ENCODE measurements at places on chromosomes 13 and 19.

GRCh38 chr19:6362351-6362801, 1.0 kb downstream of the CLPP start:
- no peak for DNase-seq

GRCh38 chr13:48449656-48450055, 36.7 kb upstream of the LPAR6 start:
- DNase-seq = peak; percentile 27

DNA sequence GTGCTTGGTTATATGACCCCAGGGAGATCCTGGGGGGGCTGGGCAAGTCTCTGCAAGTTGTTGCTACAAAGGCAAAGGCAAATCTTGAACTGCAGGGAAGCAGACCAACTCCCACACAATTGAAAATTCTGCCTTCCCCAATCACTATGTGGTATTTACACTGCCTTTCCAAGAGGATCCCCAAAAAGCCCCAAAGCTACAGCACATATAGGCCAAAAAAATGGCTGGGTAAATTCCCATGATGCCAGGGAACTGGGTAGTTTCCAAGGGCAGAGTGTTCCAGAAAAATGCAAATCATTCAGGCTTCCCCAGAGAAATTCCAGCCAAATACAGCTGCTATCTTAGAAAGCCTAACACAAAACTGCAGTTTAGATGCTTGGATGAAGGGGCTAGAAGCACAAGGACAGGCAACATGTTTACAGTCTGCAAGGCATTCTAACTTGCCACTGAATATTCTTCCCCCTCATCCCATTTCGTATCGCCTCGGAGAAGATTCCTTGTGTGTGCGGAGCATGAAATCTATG, 6.2 kb downstream of the FOXO1 start:
- DNase-seq = no peak

GRCh38 chr19:45492627-45493470, 4.0 kb downstream of the RTN2 start:
- no peak for DNase-seq

DNA sequence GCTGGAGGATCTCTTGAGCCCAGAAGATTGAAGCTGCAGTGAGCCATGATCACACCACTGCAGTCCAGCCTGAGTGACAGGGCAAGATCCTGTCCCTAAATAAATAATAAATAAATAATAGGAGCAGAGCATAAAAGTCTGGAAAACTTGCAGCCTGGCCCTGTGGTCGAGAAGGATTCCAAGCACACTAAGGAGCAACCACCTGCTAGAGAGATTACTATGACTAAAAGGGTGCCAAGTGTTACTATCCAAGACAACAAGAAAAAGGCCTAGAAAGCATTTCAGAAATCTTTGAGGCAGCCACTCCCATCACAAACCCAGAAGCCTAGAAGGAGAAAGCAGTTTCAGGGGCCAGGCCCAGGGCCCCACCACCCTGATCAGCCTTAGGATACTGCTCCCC, 46.1 kb downstream of the LHFPL6 start:
- DNase-seq = no peak

DNA sequence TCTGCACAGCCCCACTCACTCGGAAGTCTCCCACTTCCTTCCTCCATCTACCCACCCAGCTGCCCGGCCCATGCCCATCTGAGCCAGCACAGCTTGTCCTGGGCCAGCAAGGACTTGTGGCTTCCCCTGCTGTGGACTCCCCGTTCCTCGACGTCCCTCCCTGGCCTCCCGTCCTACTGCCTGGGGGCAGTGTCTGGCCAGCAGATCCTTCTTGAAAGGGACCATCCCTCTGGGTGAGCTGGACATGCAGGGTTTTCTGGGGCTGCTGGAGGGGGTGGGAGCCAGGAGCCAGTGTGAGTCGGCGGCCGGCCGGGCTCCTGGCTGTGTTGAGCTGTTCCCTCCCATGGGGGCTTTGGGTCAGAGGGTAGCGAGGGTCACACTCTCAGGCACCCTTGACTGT, 26.7 kb downstream of the CRTC1 start:
- DNase-seq = no peak

GRCh38 chr19:2551172-2551863, 75.4 kb downstream of the GADD45B start:
- no peak for DNase-seq

DNA sequence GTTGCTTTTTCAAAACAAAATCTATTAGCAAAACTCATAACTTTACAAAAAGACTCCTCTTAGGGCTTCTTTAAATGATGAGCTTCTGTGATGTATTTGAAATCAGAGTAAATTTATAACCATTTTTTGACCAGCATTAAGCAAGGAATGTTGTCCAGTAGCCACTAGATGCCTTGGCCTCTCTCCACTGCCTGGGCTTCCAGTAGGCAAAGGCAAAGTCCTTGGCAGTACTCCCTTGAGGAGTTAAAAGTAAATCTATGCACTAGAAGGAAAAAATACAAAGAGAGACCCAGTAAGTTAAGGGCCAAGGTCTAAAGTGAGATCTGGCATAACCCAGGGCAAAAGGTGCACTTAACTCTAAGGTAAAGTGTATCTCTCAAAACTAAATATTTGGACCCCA, 9.5 kb downstream of the SERPINE3 start:
- DNase-seq = no peak

DNA sequence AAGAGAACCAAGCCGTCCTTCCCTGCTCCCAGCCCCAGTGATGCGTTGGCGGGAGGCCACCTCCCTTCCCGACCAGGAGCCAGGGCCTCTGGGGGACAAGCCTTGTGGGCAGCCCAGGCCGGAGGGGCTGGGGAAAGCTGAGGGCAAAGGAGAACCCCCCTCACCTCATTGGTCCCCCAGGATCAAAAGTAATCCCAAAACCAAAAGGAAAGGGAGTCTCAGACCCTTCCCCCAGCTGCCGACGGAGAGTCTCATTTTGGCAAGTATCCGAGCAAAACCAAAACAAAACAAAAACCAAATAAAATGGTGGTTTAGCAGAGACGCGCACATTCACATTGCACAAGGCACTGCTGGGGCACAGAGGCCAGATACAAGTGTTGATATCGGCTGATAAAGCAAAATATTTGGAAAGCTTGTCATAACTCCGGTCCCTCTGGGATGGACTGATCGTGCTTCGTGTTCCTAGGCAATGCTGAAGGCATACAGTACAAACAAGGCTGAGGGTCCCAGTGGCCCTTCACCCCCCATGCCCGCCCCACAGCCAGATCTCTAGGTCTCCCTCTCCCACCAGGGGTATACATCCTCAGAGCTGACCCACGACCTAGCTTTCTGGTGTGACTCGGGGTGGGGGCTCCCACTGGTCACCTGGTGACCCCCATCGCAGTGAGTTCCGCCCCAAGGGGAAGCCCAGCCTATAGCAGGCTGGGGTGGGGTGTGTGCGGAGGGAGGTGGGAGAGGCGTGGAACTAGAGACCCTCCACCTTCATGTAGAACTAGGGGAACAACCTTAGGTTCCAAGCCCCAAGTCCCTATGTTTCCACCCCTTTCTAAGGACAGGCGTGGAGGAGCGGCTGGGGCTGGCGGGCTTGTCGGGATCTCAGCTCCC, 2.1 kb downstream of the CEBPA start:
- DNase-seq = no peak

GRCh38 chr13:51804295-51805172, 571 bp upstream of the DHRS12 start:
- DNase-seq = no peak

GRCh38 chr13:77338329-77338728, 11.4 kb upstream of the MYCBP2 start:
- DNase-seq = no peak

- DNase-seq = no peak
These were observed 5.5 kb downstream of the C2CD4C start for GRCh38 chr19:403221-404027.

DNA sequence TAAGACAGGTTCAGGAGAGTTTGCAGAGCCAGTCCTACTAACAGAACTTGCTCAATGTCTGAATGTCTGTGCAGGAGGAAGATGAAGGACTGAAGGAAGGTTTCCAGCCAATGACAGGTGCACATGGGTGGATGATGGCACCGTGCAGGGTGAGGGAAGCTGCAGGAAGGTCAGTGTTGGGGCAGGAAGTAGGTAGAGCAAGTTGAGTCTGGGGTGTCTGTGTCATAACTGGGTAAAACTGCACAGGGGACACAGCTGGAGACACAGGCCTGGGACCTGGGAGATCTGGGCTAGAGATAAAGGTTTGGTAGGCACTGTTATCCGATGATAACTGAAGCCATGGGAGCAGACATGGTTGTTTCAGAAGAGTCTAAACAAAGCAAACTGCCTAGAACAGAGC, 116.9 kb downstream of the USP12 start:
- DNase-seq = no peak

GRCh38 chr13:45446181-45446580, 18.6 kb upstream of the COG3 start:
- no peak for DNase-seq

GRCh38 chr13:100063333-100063732, 25.6 kb upstream of the PCCA start:
- no peak for DNase-seq

GRCh38 chr19:45163156-45163555, 2.4 kb upstream of the NKPD1 start:
- DNase-seq = no peak

- DNase-seq = no peak
These were observed 16.3 kb downstream of the ZNF823 start for GRCh38 chr19:11722414-11722813.

DNA sequence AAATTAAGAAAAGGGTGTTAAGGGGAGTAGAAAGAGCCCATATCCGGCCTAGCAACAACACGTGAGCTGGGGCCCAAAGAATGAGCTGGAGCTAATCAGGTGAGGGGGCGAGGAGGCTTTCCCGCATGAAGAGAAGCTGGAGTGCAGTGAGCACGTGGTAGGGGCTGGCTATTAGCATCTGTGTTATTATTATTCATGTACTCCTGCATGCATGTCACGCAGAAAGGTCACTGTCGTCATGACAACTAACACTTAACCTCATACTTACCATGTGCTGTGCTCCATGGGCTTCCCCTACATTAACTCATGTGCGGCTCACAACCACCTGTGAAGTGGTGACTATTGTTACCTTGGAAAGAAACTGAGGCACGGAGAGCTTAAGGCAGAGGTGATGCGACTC, 227.6 kb upstream of the UBL3 start:
- DNase-seq = no peak

DNA sequence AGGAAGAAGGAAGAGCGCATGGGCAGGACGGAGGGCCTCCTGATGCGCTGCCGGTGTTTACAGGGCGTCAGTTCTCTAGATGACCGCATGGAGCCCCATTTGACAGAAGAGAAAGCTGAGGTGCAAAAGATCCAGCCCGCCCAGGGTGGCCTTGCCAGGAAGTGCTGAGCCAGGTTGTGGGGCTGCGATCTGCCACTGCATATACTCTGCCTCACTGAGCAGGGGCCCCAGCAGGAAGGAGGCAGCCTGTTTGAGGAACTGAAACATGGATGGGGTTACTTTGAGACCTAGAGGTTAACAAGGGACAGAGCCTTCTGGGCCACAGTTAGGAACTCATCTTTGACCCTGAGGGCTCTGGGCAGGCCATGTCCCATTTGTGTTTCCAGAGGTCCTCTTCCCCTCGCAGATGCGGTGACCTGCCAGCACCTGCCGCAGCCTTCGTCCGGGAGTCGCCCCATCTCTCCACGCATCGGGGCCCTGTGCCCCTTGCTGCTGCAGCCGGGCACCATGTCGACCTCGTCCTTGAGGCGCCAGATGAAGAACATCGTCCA, 3.2 kb downstream of the EPN1 start:
- no peak for DNase-seq

GRCh38 chr13:20161275-20161950, 561 bp upstream of the GJA3 start:
- DNase-seq = no peak

- DNase-seq = no peak
These were observed 6.1 kb downstream of the IL4I1 start for GRCh38 chr19:49890349-49891311.

- DNase-seq = no peak
These were observed 5.6 kb downstream of the PCID2 start for GRCh38 chr13:113202912-113203311.

DNA sequence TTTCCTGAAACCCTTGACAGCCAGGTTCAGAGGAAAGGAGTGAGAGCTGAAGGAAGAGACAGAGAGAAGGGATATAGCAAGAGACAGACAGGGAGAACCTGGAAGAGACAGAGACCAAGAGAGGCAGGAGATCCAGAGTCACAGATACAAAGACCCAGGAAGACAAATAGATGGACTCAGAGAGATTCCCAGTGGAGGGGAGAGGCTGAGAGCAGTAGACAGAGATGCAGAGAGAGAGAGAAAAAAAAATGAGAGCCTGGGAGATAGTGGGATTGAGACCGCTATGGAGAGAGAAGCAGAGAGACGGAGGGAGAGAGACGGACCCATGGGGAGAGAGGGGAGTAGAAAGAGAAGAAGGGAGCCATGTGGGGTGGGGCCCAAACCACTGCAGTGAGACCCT, 763 bp downstream of the FXYD7 start:
- DNase-seq = no peak

DNA sequence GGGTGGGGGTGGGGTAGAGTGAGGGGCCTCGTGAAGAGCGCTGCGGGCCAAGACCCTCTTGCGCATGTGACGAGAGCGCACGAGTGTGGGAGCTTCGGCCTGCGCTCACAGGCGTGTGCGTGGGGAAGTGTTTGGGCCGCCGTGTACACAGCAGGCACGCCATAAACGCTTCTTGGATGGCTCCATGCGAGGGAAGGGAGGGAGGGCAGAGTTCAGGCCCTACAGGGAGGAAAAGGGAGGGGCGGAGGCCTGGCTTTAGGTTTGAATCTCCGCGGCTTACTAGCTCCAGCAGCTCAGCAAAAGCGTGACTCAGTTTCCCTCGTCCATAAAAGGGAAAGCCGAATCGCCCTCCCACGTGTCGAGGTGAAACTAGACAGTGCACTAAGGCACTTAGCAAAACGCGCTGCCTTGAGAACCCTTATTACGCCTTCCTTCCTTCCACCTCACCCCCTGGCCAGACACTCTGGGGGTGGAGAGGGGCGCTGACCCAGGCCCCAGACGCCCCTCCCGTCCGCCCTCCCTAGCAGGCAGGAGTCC, 12.5 kb downstream of the GADD45B start:
- no peak for DNase-seq

- no peak for DNase-seq
These were observed 11.0 kb downstream of the MOB3A start for GRCh38 chr19:2084993-2085720.

DNA sequence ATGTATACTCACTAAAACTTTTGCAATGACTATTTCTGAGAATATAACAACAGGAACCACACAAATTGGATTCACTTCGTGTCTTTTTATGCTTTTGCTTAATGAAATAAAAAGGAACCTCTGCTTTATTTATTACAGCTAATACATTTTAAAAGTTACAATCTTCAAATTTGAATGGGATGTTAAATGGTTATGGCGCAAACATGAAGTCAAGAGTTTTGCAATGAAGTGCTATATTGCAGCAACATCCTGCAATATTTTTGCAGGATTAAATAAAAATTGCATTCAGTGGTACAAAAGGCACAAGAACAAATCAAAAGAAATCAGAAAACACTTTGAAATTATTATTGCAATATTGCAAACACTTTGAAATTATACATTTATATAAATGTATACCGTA, 1519.0 kb upstream of the MIR17HG start:
- no peak for DNase-seq

DNA sequence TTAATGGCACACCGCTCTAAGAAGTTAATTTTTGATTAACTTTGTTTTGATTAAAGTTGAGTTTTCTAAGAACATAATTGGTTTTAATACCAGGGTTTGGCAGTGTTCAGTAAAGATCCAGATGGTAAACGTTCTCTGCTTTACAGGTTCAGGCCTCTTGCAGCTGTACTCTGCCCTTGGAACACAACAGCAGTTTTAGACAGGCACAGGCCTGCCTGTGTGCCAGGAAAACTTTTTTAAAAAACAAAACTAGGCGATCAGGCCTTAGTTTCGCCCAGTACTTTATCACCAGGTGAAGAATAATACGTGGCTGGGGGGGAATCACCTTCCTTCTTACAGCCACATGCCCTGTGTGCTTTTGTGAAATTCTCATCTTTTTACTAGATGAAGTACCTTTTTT, 38.0 kb upstream of the TEX29 start:
- no peak for DNase-seq

Measured in HFF-Myc (cell line).